Progenitor cell of endocrine pancreas (in vitro differentiated cells): ENCODE measurements at places on chromosomes 5 and 9. TPM values are rescaled to one million over a fixed set of nuclear protein-coding genes. Genes with fewer than 3 reads are reported as not detected.

- peaks cover 1% of the 10 kb centered on the region for H3K36me3 ChIP-seq
- H3K4me3 ChIP-seq, result no peak overlapping the region
- H3K27me3 ChIP-seq, result no peaks in the 10 kb centered on the region
- DNase-seq, result no peak
- no peak overlapping the region for H3K27ac ChIP-seq
- peaks cover 10% of the 10 kb centered on the region for H3K4me1 ChIP-seq
Observed at GRCh38 chr9:28624771-28625170, 1051.5 kb upstream of the C9orf72 start.

- H3K27ac ChIP-seq, result no peak overlapping the region
- peaks cover 11% of the 10 kb centered on the region for H3K4me1 ChIP-seq
- DNase-seq, result peak; percentile 42
Observed at GRCh38 chr9:137606005-137606621, 627 bp downstream of the ARRDC1 start.

GRCh38 chr5:176996780-176997179, 9.8 kb downstream of the UIMC1 start:
- H3K4me3 ChIP-seq, result no peak overlapping the region
- no peak for DNase-seq
- peaks cover 27% of the 10 kb centered on the region for H3K36me3 ChIP-seq
- peak overlapping the region; percentile 18 for H3K27ac ChIP-seq
- peaks cover 11% of the 10 kb centered on the region for H3K4me1 ChIP-seq
- H3K27me3 ChIP-seq, result no peaks in the 10 kb centered on the region

- peaks cover 2% of the 10 kb centered on the region for H3K27me3 ChIP-seq
- no peak overlapping the region for H3K4me3 ChIP-seq
- no peaks in the 10 kb centered on the region for H3K4me1 ChIP-seq
- no peak overlapping the region for H3K27ac ChIP-seq
- no peak for DNase-seq
Observed at GRCh38 chr9:98658951-98659351, 49.8 kb downstream of the GABBR2 start.

Gene BHMT2
- total RNA-seq, result 0.64 and 1.2 TPM in 2 replicates
